ENCODE measurements at places on chromosomes 1 and 21. TPM values are rescaled to one million over a fixed set of nuclear protein-coding genes. Genes with fewer than 3 reads are reported as not detected.

- H3K4me3 ChIP-seq: no peak overlapping the region
- H3K27me3 ChIP-seq: no peaks in the 10 kb centered on the region
- H3K4me1 ChIP-seq: no peaks in the 10 kb centered on the region
- no peak for DNase-seq
- peaks cover 26% of the 10 kb centered on the region for H3K36me3 ChIP-seq
Observed at GRCh38 chr1:205172729-205173366, 38.7 kb downstream of the DSTYK start.

DNA sequence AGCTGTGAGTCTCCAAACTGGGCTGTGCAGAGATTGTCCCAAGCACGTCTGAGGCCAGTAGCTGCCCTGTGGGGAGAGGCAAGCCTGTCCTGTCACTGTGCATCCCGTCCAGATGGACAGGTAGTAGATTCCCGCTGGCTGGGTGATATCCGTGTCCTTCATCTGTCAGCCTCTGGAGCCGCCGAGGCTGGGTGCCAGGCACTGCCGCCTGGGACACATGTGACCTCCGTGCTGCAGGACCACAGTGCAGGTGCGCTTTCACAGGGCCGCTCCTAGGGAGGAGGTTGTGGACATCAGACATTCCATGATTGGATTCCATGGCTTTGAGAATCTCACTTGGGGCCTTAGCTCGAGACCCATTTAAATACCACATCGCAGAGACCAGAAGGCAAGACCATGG, 4.7 kb downstream of the PDXK start:
- DNase-seq: no peak
- no peaks in the 10 kb centered on the region for H3K27me3 ChIP-seq
- no peak overlapping the region for H3K4me3 ChIP-seq
- H3K4me1 ChIP-seq: peaks cover 63% of the 10 kb centered on the region

DNA sequence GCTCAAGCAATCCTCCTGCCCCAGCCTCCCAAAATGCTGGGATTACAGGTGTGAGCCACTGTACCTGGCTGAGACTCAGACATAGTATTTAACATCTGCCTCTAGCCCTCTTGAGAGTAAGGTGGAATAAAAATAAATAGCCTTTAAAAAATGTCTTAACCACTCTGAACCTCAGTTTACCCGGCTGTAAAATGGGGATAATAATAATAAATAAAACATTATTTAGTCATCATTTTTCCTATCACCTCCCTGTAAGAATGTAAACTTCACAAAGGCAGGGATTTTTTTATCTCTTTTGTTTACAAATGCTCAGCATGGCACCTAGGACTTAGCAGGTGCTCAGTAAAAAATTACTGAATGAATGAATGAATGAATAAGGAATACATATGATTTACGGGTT, 17.2 kb downstream of the EPHB2 start:
- H3K4me1 ChIP-seq: no peaks in the 10 kb centered on the region
- H3K4me3 ChIP-seq: no peak overlapping the region
- no peaks in the 10 kb centered on the region for H3K36me3 ChIP-seq
- no peak overlapping the region for H3K27ac ChIP-seq
- H3K27me3 ChIP-seq: no peaks in the 10 kb centered on the region
- no peak for DNase-seq

The RPRD2 gene
- 24.0 TPM for total RNA-seq

The ATP1A4 gene
- not detected for total RNA-seq

GRCh38 chr1:51843948-51844347, 34.6 kb downstream of the NRDC start:
- H3K27me3 ChIP-seq: no peaks in the 10 kb centered on the region
- DNase-seq: no peak
- no peaks in the 10 kb centered on the region for H3K4me1 ChIP-seq
- no peak overlapping the region for H3K4me3 ChIP-seq

GRCh38 chr1:28115267-28115666, 26.9 kb upstream of the EYA3 start:
- no peaks in the 10 kb centered on the region for H3K4me1 ChIP-seq
- no peak overlapping the region for H3K27ac ChIP-seq
- no peaks in the 10 kb centered on the region for H3K36me3 ChIP-seq
- no peak for DNase-seq
- H3K27me3 ChIP-seq: no peaks in the 10 kb centered on the region

The PGLYRP3 gene
- not detected for total RNA-seq

DNA sequence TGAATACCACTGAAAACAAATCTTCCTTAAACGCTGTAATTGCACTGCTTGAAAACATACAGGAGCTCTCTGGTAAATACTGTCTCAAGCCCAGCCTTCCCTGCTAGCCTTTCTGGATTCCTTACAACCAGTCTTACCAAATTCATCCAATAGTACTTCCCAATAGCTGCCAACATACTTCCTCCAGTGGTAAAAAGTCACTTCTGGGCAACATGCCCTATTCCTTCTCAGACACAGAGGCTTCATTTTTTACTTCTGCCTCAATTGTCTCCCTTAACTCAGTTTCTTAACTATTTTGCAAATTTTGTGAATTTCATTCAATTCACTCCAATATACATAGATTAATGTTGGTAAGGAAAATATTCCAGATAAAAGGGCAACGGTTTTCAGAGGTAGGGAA, 166.3 kb downstream of the TBX15 start:
- DNase-seq: no peak
- H3K27ac ChIP-seq: no peak overlapping the region
- H3K27me3 ChIP-seq: no peaks in the 10 kb centered on the region
- H3K4me1 ChIP-seq: no peaks in the 10 kb centered on the region

GRCh38 chr21:25369524-25370300, 237.6 kb downstream of the MRPL39 start:
- no peak for DNase-seq
- H3K27me3 ChIP-seq: no peaks in the 10 kb centered on the region
- no peaks in the 10 kb centered on the region for H3K36me3 ChIP-seq

- no peaks in the 10 kb centered on the region for H3K4me1 ChIP-seq
- DNase-seq: no peak
- no peak overlapping the region for H3K27ac ChIP-seq
- no peak overlapping the region for H3K4me3 ChIP-seq
Observed at GRCh38 chr1:241624935-241625334, 15.2 kb downstream of the CHML start.

The KLHL17 gene
- 2.4 TPM for total RNA-seq

GRCh38 chr1:54160351-54160750, 7.6 kb upstream of the CDCP2 start:
- no peaks in the 10 kb centered on the region for H3K27me3 ChIP-seq
- H3K36me3 ChIP-seq: no peaks in the 10 kb centered on the region
- DNase-seq: no peak
- peaks cover 4% of the 10 kb centered on the region for H3K4me1 ChIP-seq

DNA sequence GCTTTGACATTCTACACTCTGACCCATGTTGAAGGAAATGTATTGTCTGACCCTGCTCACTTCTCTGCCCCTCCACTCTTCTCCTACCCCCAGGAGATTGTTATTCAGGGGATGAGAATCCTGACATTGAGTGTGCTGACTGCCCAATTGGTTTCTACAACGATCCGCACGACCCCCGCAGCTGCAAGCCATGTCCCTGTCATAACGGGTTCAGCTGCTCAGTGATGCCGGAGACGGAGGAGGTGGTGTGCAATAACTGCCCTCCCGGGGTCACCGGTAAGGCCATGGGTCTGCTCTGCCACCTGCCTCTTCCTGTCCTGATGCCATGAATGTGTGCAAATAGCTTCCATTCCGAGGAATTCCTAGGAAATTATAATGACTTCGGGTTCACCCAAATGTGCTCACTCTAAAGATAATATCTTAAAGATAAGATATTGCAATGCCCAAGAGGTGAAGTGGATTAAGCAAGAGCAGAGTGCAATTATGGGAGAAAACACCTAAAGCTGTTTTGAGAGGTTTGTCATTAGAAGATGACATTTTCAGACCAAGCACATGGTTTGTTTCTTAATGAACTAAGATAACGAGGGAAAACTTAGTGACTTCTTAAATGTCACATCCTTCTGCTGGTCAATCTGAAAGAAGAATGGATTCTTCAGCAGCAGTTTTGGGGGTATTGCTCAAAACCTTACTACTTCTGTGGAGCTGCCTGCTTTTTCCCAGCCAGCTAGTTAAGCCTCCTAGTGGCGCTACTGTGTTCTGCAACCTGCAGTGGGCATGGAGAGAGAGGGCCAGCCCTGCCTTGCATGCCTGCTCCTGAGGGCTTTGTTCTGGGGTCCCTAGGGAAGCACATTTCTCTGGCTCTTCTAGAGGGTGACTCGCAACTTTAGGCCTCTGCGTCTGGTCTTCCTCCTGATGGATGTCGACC, 41.6 kb downstream of the LAMC2 start:
- H3K27me3 ChIP-seq: no peaks in the 10 kb centered on the region
- H3K36me3 ChIP-seq: no peaks in the 10 kb centered on the region
- H3K4me3 ChIP-seq: no peak overlapping the region
- H3K27ac ChIP-seq: no peak overlapping the region

DNA sequence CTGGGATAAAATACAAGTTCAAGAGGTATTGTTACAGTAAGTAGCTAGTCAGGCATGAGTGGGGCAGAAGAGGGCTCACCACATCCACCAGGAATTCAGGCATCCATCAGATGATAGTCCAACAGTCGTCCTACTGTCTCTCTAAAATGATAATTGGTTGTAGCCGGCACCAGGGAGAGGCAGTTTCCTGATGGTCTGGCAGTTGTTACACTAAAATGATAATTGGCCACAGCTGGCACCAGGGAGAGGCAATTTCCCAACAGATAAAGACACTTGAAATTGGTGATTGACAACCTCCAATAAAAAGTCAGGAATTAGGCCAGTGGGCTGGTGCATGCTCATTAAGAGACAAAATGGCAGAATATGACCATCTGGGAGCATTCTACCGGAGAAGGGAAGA, 545.8 kb downstream of the AMY1C start:
- no peaks in the 10 kb centered on the region for H3K27me3 ChIP-seq
- H3K4me1 ChIP-seq: no peaks in the 10 kb centered on the region
- no peak overlapping the region for H3K4me3 ChIP-seq
- H3K27ac ChIP-seq: no peak overlapping the region
- DNase-seq: no peak
- no peaks in the 10 kb centered on the region for H3K36me3 ChIP-seq

- no peaks in the 10 kb centered on the region for H3K27me3 ChIP-seq
- H3K36me3 ChIP-seq: no peaks in the 10 kb centered on the region
- DNase-seq: no peak
- H3K27ac ChIP-seq: no peak overlapping the region
Observed at GRCh38 chr1:201556841-201557571, 18.1 kb downstream of the NAV1 start.

GRCh38 chr1:178633056-178633455, 92.0 kb upstream of the RALGPS2 start:
- H3K27me3 ChIP-seq: no peaks in the 10 kb centered on the region
- H3K36me3 ChIP-seq: no peaks in the 10 kb centered on the region
- H3K27ac ChIP-seq: no peak overlapping the region
- H3K4me3 ChIP-seq: no peak overlapping the region
- no peak for DNase-seq

The SPRR4 gene
- total RNA-seq: not detected

GRCh38 chr1:15222653-15223303, 24.2 kb upstream of the FHAD1 start:
- no peaks in the 10 kb centered on the region for H3K27me3 ChIP-seq
- H3K4me1 ChIP-seq: peaks cover 9% of the 10 kb centered on the region
- no peaks in the 10 kb centered on the region for H3K36me3 ChIP-seq
- H3K4me3 ChIP-seq: no peak overlapping the region

DNA sequence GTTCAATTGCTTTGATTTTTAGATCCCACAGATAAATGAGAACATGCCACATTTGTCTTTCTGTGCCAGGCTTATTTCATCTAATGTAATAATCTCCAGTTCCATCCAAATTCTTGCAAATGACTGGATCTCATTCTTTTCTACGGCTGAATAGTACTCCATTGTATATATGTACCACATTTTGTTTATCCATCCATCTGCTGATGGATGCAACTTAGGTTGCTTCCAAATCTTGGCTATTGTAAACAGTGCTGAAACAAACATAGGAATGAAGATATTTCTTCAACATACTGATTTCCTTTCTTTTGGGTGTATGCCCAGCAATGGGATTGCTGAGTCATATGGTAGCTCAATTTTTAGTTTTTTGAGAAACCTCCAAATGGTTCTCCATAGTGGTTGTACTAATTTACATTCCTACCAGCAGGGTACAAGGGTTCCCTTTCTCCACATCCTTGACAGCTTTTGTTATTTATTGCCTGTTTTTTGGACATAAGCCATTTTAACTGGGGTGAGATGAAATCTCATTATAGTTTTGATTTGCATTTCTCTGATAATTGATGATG, 344.4 kb downstream of the KCTD3 start:
- H3K4me1 ChIP-seq: no peaks in the 10 kb centered on the region
- no peak for DNase-seq
- H3K27me3 ChIP-seq: no peaks in the 10 kb centered on the region
- H3K4me3 ChIP-seq: no peak overlapping the region
- no peak overlapping the region for H3K27ac ChIP-seq
- no peaks in the 10 kb centered on the region for H3K36me3 ChIP-seq

The RIPPLY3 gene
- total RNA-seq: not detected

- no peaks in the 10 kb centered on the region for H3K27me3 ChIP-seq
- H3K4me1 ChIP-seq: no peaks in the 10 kb centered on the region
- no peaks in the 10 kb centered on the region for H3K36me3 ChIP-seq
- no peak overlapping the region for H3K4me3 ChIP-seq
Observed at GRCh38 chr1:226606311-226607267, 58.0 kb downstream of the STUM start.

The ESRRG gene
- 14.3 TPM for total RNA-seq

The FMO1 gene
- total RNA-seq: 0.47 TPM

GRCh38 chr1:111876631-111877030, 112.8 kb downstream of the KCND3 start:
- no peak overlapping the region for H3K4me3 ChIP-seq
- no peak for DNase-seq
- no peaks in the 10 kb centered on the region for H3K36me3 ChIP-seq
- H3K27me3 ChIP-seq: no peaks in the 10 kb centered on the region

The RXRG gene
- 3.3 TPM for total RNA-seq

- H3K27me3 ChIP-seq: no peaks in the 10 kb centered on the region
- H3K4me3 ChIP-seq: no peak overlapping the region
- H3K36me3 ChIP-seq: no peaks in the 10 kb centered on the region
Observed at GRCh38 chr1:53835491-53835890, 2.6 kb downstream of the NDC1 start.

GRCh38 chr1:65066419-65066765, 81.6 kb upstream of the AK4 start:
- H3K4me1 ChIP-seq: no peaks in the 10 kb centered on the region
- H3K27me3 ChIP-seq: no peaks in the 10 kb centered on the region
- H3K27ac ChIP-seq: peak overlapping the region; percentile 100
- no peak for DNase-seq
- H3K36me3 ChIP-seq: no peaks in the 10 kb centered on the region
